ENCODE measurements at places on chromosomes 3 and 15.
A peak's percentile ranks its signal among the peaks of the same experiment; 100 is the strongest.

- H3K4me3 ChIP-seq: no peak overlapping the region
- no peak for DNase-seq
- no peaks in the 10 kb centered on the region for H3K27me3 ChIP-seq
- H3K27ac ChIP-seq: no peak overlapping the region
- no peaks in the 10 kb centered on the region for H3K36me3 ChIP-seq
Measured at GRCh38 chr3:177005718-177006405, 191.4 kb downstream of the TBL1XR1 start.

DNA sequence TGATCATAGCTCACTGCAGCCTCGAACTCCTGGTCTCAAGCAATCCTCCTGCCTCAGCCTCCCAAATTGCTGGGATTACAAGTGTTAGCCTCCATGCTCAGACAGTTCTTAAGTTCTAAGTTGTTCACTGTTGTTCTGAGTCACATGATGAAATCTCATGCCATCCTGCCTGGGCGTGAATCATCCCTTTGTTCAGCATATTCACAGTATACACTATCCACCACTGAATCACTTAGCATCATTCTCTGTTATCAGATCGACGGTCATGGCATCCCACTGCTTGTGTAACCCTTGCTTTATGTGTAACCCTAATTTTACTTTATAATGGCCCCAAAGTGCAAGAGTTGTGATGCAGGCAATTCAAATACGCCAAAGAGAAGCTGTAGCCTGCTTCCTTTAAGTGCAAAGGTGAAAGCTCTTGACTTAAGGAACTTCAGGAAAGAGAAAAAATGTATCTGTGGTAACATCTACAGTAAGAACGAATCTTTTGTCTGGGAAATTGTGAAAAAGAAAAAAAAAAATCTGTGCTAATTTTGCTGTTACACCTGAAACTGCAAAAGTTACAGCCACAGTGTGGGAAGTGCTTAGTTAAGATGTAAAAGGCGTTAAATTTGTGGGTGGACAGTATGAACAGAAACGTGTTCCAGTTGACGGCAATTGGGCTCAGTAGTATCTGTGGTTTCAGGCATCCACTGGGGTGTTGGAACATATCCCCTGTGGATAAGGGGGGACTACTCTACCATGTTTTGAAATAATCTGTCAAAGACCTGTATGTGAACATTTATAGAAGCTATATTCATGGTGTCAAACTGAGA, 80.6 kb downstream of the PCOLCE2 start:
- no peak overlapping the region for H3K27ac ChIP-seq
- no peaks in the 10 kb centered on the region for H3K27me3 ChIP-seq
- H3K4me1 ChIP-seq: no peaks in the 10 kb centered on the region

DNA sequence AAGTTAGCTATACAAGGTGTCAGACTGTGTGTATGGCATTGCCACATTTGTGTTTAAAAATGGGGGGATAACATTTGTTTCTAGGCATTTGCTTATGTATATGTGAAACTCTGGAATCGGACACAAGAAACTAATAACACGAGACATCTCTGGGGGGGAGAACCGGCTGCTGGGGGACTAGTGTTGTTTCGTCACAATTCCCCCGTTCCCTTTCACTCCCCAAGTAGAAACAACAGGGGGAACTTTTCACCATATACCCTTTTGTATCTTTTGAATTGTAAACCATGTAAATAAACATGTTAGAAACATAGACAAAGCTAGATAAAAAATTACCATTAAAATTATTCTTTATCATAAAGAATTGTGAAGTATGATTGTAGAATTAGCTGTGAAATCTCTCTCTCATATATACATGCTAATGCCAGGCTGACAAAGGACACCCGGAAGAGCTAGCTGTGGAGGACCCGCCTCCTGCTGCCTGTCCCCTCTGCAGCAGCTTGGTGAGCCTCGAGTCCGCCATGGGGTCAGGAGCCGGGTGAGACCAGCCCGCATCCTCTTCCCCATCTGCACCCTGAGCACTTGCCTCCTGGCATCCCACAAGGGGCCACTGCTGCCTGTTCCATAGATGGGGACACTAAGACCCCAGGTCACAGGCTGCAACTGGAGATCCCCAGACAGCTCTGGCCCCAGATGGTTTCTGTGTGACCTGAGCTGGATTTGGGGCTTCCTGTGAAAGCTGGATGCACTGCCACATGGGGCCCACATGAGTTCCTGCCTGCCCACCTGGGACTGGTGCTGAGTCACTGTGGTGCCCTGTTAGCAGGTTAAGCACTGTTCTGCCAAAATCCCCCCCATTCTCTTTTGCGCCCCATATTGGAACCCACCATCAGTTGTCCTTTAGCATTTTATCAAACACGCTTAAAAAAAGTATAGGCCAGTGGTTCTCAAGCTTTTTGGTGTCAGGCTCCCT, 91.6 kb downstream of the IQSEC1 start:
- no peaks in the 10 kb centered on the region for H3K27me3 ChIP-seq
- no peak for DNase-seq
- H3K4me3 ChIP-seq: no peak overlapping the region
- H3K36me3 ChIP-seq: no peaks in the 10 kb centered on the region
- no peak overlapping the region for H3K27ac ChIP-seq
- H3K4me1 ChIP-seq: peaks cover 26% of the 10 kb centered on the region

- H3K27ac ChIP-seq: no peak overlapping the region
- H3K4me3 ChIP-seq: no peak overlapping the region
- no peaks in the 10 kb centered on the region for H3K36me3 ChIP-seq
- no peaks in the 10 kb centered on the region for H3K4me1 ChIP-seq
Measured at GRCh38 chr3:13378155-13378554, 42.0 kb downstream of the NUP210 start.

GRCh38 chr15:75325922-75326321, 9.9 kb upstream of the COMMD4 start:
- no peak overlapping the region for H3K27ac ChIP-seq
- H3K36me3 ChIP-seq: no peaks in the 10 kb centered on the region
- H3K27me3 ChIP-seq: no peaks in the 10 kb centered on the region
- no peaks in the 10 kb centered on the region for H3K4me1 ChIP-seq
- no peak for DNase-seq
- no peak overlapping the region for H3K4me3 ChIP-seq

GRCh38 chr3:143360244-143360643, 240.7 kb downstream of the CHST2 start:
- H3K36me3 ChIP-seq: no peaks in the 10 kb centered on the region
- DNase-seq: no peak
- no peaks in the 10 kb centered on the region for H3K4me1 ChIP-seq
- no peak overlapping the region for H3K4me3 ChIP-seq
- no peaks in the 10 kb centered on the region for H3K27me3 ChIP-seq

DNA sequence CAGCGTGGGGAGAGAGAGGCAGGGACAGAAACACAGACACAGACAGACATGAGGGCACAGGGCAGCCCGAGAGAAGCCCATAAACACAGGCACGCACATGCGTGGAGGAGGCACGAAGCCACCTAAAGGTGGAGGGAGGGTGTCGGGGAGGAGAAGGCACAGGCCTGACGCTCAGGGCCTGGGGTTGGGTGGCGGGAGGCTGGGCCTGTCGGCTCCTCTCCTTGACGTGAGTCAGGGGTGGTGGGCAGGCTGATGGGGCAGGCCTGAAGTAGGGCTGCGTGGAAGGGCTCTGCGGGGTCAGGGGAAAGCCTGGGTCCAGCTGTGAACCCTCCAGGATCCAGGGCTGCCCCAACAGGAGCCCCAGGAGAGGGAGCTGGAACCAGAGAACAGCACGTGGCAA, 74.2 kb downstream of the EPHB3 start:
- no peaks in the 10 kb centered on the region for H3K27me3 ChIP-seq
- no peak for DNase-seq
- H3K4me3 ChIP-seq: no peak overlapping the region
- peaks cover 3% of the 10 kb centered on the region for H3K4me1 ChIP-seq
- no peaks in the 10 kb centered on the region for H3K36me3 ChIP-seq
- H3K27ac ChIP-seq: no peak overlapping the region

- no peak for DNase-seq
- peaks cover 18% of the 10 kb centered on the region for H3K27me3 ChIP-seq
- no peak overlapping the region for H3K27ac ChIP-seq
- H3K4me3 ChIP-seq: no peak overlapping the region
- H3K36me3 ChIP-seq: no peaks in the 10 kb centered on the region
Measured at GRCh38 chr15:66170716-66171115, 82.8 kb downstream of the MEGF11 start.

DNA sequence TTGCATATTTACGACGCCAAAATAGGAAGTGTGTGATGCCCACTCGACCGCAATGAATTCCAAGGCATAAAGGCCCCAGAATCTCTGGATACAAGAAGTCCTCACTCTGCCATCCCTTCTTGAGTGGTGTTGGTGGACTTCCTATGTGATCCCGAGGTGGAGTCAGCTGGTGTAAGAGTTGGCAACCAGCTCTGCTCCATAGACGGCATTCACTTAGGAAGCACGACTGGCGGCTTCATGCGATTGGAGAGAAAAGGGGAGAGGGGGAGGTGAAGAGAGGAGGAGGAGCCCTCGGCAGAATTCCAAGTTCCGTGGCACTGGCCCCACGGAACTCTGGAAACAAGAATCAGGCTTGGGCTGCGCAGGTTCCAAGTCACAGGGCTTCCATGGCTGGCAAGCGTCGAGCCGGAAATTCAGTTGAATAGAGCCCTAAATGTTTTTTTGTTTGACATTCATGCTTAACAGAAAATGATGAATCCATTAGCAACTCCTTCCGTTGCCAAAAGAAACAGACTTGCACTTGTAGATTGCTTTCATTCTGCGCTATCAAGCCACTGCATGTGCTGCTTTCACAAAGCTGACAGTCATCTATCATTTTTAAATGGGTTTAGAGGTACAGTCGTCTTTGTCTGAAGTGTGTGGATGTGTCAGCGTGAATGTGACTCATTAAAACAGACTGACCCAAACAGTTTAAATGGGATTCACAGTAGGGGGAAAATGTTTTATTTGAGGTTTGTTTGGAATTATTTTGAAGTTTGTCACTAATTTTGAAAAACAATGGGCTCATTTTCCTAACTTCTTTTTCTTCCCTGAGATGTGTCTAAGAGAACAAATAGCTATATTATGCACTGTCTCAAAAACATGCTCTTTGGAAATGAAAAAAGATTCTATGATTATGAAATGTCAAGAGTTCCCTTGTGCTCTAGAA, 428.3 kb upstream of the ATP11B start:
- H3K36me3 ChIP-seq: no peaks in the 10 kb centered on the region
- no peak for DNase-seq
- H3K27ac ChIP-seq: no peak overlapping the region
- no peak overlapping the region for H3K4me3 ChIP-seq
- H3K27me3 ChIP-seq: no peaks in the 10 kb centered on the region

DNA sequence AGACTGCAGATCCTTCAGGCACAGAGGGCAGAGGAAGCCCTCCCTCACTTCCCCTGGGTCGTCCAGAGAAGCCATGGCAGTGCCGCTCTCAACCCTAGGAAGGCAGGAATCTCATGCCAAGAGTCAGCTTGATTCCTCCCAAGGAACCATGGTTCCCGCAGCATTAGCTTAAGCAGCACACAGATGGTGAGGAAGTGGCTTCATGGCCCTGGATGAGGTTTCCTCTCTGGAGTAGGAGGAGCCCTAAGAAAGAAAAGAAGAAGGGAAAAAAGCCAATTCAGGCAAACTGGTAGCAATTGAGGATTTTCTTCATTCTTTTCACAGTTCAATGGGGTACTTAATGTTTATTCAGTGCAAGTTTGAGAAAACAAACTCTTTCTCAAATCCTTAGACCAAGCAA, 2.9 kb downstream of the RBSN start:
- no peaks in the 10 kb centered on the region for H3K27me3 ChIP-seq
- H3K27ac ChIP-seq: peak overlapping the region; percentile 39
- no peak overlapping the region for H3K4me3 ChIP-seq

DNA sequence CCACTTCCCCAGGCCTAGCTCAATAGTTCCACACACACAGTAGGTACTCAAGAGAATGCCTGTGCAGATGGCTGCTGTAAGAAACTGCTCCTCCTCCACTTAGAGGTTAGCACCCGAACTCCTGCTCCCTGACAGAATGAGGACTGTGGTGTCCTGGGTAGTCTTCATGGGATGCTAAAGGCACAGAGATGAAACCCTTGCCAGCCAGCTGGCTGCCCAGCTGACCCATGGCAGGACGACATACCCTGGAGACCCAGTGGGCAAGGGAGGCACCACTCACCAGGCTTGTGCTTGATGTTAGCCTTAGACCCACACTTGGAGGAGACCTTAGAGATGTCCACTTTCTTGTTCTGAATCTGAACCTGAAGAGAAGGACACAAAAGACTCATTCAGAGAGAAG, 54.2 kb downstream of the DHX30 start:
- H3K27ac ChIP-seq: no peak overlapping the region
- peaks cover 99% of the 10 kb centered on the region for H3K36me3 ChIP-seq
- H3K4me3 ChIP-seq: no peak overlapping the region
- no peak for DNase-seq

DNA sequence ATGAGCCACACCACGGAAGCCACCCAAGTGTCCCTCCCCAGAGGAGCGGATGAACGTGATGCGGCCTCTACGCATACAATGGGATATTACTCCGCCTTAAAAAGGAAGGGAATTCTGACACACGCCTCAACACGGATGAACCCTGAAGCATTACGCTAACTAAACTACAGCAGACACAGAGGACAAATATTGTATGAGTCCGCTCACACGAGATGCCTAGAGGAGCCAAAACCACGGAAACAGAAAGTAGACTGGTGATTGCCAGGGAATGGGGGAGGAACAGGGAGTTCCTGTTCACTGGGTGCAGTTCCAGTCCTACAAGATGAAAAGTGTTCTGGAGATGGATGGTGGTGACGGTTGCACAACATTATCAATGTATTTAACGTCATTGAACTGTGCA, 32.7 kb downstream of the SRGAP3 start:
- H3K4me3 ChIP-seq: no peak overlapping the region
- H3K27ac ChIP-seq: no peak overlapping the region
- no peaks in the 10 kb centered on the region for H3K36me3 ChIP-seq
- no peaks in the 10 kb centered on the region for H3K4me1 ChIP-seq

GRCh38 chr3:27939940-27940339, 217.8 kb upstream of the EOMES start:
- H3K4me3 ChIP-seq: no peak overlapping the region
- no peak for DNase-seq
- no peaks in the 10 kb centered on the region for H3K4me1 ChIP-seq
- no peaks in the 10 kb centered on the region for H3K27me3 ChIP-seq

DNA sequence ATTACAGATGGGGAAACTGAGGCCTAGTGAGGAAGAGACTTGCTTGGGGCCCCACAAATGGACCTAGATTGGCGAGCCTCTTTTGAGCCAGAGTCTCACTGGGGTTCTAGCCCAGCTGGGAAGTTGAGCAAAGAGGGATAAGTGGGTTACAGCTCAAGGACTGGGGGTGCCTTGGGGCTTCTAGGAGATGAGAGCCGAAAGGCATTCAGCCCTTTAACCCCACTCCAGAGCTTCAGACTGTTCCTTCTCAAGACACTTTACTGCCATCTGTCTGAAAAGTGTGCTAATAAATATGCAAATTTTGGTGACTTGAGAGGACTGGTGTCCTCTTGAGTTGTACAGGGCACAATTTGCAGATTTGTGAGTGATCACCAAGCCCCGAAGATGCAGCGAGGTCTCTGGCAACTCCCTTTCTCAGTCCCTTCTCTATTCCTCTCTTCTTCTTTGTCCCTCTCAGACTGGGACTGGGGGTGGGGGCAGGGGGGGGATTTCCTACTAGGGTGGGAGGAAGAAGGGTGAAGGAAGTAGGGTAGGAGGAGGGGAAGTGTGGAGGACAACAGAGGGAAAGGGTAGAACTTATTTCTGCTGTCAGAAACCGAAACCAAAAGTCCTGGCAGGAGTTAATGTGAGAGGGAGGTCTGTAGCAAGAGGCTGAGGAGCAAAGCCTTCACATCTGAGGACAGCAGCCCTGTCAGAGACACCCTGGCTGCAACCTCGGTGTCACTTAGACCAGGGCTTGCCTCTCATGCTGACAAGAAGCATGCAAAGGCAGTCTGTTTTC, 16.2 kb upstream of the ANKDD1A start:
- H3K36me3 ChIP-seq: no peaks in the 10 kb centered on the region
- H3K4me1 ChIP-seq: peaks cover 53% of the 10 kb centered on the region
- H3K4me3 ChIP-seq: no peak overlapping the region
- no peaks in the 10 kb centered on the region for H3K27me3 ChIP-seq
